Glomerular endothelial cell (primary cell): ENCODE measurements at places on chromosomes 1 and 21. TPM values are rescaled to one million over a fixed set of nuclear protein-coding genes. Genes with fewer than 3 reads are reported as not detected.

The C1orf159 gene
- total RNA-seq: 13.5 and 32.1 TPM in 2 replicates

The EXO1 gene
- 3.8 and 4.3 TPM in 2 replicates for total RNA-seq

The CYP4Z1 gene
- total RNA-seq: not detected in 2 replicates

The MX2 gene
- 1.0 and 12.4 TPM in 2 replicates for total RNA-seq

The AIRE gene
- total RNA-seq: not detected in 2 replicates

The KCNK1 gene
- total RNA-seq: 0.70 and 1.7 TPM in 2 replicates

The PTAFR gene
- total RNA-seq: not detected in 2 replicates

The FCRL2 gene
- not detected in 2 replicates for total RNA-seq

The VSIG8 gene
- 0.35 TPM in 1 of 2 replicates, not detected in the other for total RNA-seq

The CCDC17 gene
- total RNA-seq: 0.82 and 1.9 TPM in 2 replicates

The TP73 gene
- 0.88 TPM in 1 of 2 replicates, not detected in the other for total RNA-seq

The VHLL gene
- total RNA-seq: not detected in 2 replicates

The PRR9 gene
- total RNA-seq: not detected in 2 replicates

The ADAMTS1 gene
- 19.1 and 20.7 TPM in 2 replicates for total RNA-seq

The BATF3 gene
- total RNA-seq: 1.2 and 1.6 TPM in 2 replicates

The ENAH gene
- total RNA-seq: 33.9 and 46.1 TPM in 2 replicates

The APOBEC4 gene
- not detected in 2 replicates for total RNA-seq

The ADCY10 gene
- total RNA-seq: 0.06 TPM in 1 of 2 replicates, not detected in the other

The ACTL8 gene
- total RNA-seq: not detected in 2 replicates

The OR10Z1 gene
- total RNA-seq: not detected in 2 replicates

The PIGR gene
- not detected in 2 replicates for total RNA-seq

The FCRL5 gene
- total RNA-seq: not detected in 2 replicates

The LHX8 gene
- not detected in 2 replicates for total RNA-seq

The LEMD1 gene
- total RNA-seq: not detected in 2 replicates

The LGR6 gene
- total RNA-seq: not detected in 2 replicates

The KLHDC9 gene
- 5.3 and 7.2 TPM in 2 replicates for total RNA-seq

The HLX gene
- total RNA-seq: 27.3 and 30.4 TPM in 2 replicates

The COL8A2 gene
- 0.41 and 0.58 TPM in 2 replicates for total RNA-seq

The RNU1-2 gene
- total RNA-seq: under 0.01 TPM in 2 replicates

The NEGR1 gene
- 2.0 and 2.5 TPM in 2 replicates for total RNA-seq

The SKI gene
- total RNA-seq: 50.6 and 84.2 TPM in 2 replicates

The PRAMEF7 gene
- total RNA-seq: not detected in 2 replicates

The CD1C gene
- total RNA-seq: not detected in 2 replicates

The TFF3 gene
- total RNA-seq: 5.4 and 10.8 TPM in 2 replicates

The MPZ gene
- 3.4 and 4.7 TPM in 2 replicates for total RNA-seq

The SYT2 gene
- total RNA-seq: not detected in 2 replicates

The SDHB gene
- 101 and 102 TPM in 2 replicates for total RNA-seq

The IVL gene
- not detected in 2 replicates for total RNA-seq

The RIMKLA gene
- 0.10 TPM in 1 of 2 replicates, not detected in the other for total RNA-seq
